ENCODE measurements at places on chromosomes 13 and 19. TPM values are rescaled to one million over a fixed set of nuclear protein-coding genes. Genes with fewer than 3 reads are reported as not detected.

The BRSK1 gene
- 1.9 TPM for total RNA-seq

GRCh38 chr19:5155586-5156210 is 184.9 kb downstream of the PTPRS start:
- DNase-seq = no peak

- no peak for DNase-seq
These were observed 76.7 kb upstream of the ZNF43 start for GRCh38 chr19:21912654-21913053.

DNA sequence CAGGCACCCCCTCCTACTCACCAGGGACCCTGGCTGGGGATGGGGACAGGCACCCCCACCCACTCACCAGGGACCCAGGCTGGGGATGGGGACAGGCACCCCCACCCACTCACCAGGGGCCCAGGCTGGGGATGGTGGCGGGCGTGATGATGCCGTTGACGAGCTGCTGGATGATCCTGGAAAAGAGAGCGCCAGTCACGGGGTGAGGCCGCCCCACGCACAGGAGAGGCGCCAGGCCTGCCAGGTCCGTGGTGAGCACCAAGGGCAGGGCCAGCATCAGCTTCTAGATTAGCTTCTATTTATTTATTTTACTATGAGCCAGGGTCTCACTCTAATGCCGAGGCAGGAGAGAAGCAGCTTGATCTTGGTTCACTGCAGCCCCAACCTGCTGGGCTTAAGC is 10.4 kb downstream of the FGF22 start:
- DNase-seq = no peak

The MEGF8 gene
- total RNA-seq = 9.2 TPM
